Gastrocnemius medialis (tissue), 4 donors: ENCODE measurements at places on chromosomes 4 and X.
A peak's percentile ranks its signal among the peaks of the same experiment; 100 is the strongest.

- peaks cover 81% of the 10 kb centered on the region for H3K27me3 ChIP-seq
- H3K27ac ChIP-seq: no peak overlapping the region
- H3K4me3 ChIP-seq: peak overlapping the region; percentile 31
- H3K36me3 ChIP-seq: no peaks in the 10 kb centered on the region
These were observed 4.0 kb downstream of the HAND2 start for GRCh38 chr4:173526027-173526482.

- no peaks in the 10 kb centered on the region for H3K27me3 ChIP-seq
- H3K36me3 ChIP-seq: no peaks in the 10 kb centered on the region
- H3K27ac ChIP-seq: no peak overlapping the region
- H3K4me3 ChIP-seq: no peak overlapping the region
- peak; percentile 23 for DNase-seq
- H3K4me1 ChIP-seq: no peaks in the 10 kb centered on the region
These were observed 72.1 kb upstream of the IGFBP7 start for GRCh38 chr4:57182132-57182874.

DNA sequence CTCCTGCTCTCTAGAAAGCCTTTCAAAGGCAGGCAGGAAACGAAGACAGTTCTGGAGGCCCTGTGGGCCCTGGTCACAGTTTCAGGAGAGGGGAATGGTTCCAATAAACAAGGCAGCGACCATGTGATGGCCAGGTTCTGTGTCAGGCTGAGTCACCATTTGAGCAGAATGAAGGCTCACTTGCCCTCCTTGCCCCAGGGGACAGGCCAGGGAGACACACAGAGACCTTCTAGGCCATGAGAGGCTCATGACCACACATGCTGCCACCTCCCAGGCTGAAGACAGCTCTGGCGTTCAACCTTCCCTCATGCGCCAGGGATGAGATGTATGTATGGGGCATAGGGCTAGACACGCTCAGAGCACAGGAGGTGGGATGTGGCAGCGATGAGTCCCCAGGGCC, 22.9 kb upstream of the TRIM2 start:
- H3K36me3 ChIP-seq: no peaks in the 10 kb centered on the region
- no peaks in the 10 kb centered on the region for H3K4me1 ChIP-seq

GRCh38 chrX:44954562-44954961, 81.6 kb downstream of the KDM6A start:
- H3K27ac ChIP-seq: no peak overlapping the region
- H3K4me3 ChIP-seq: no peak overlapping the region
- DNase-seq: no peak
- no peaks in the 10 kb centered on the region for H3K27me3 ChIP-seq
- no peaks in the 10 kb centered on the region for H3K36me3 ChIP-seq
- H3K4me1 ChIP-seq: peaks cover 54% of the 10 kb centered on the region

DNA sequence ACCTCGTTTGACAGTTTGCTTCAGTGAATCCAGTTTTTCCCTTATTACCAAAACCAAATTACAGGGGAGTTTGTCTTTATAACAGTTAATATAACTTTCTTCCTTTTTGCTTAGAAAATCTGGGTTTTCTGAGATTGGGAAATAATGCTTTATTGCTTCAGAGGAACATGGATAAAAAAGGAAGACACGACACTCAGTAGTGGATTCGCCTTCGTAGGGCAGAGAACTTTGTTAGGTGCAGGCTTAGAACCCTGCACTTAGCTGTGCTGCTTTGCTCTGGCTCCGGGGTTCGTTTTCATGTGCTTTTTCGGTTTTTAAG, 188.2 kb downstream of the SOWAHB start:
- no peak overlapping the region for H3K4me3 ChIP-seq
- H3K27me3 ChIP-seq: peaks cover 4% of the 10 kb centered on the region
- H3K36me3 ChIP-seq: no peaks in the 10 kb centered on the region
- DNase-seq: no peak

DNA sequence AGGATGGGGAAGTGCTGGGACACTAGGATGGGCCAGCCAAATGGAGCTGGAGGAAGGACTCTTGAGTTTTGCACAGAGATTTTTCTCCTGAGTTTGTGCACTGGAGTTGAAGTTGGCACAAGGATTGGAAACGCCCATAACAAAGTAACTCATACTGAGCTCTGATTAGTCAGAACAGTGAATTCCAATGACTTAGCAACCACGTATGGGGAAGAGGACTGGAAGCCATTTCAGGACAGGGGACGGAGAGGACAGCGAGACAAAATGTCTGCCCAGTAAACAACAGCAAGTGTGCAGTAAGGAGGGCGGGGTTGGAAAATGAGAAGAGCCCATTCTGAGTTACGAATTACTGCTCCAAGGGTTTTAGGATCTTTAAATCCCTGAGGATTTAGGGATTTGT, 5.9 kb downstream of the RIPPLY1 start:
- H3K36me3 ChIP-seq: no peaks in the 10 kb centered on the region
- no peak overlapping the region for H3K4me3 ChIP-seq
- no peaks in the 10 kb centered on the region for H3K27me3 ChIP-seq
- no peak for DNase-seq
- no peaks in the 10 kb centered on the region for H3K4me1 ChIP-seq

- DNase-seq: no peak
- H3K27ac ChIP-seq: no peak overlapping the region
- H3K4me1 ChIP-seq: no peaks in the 10 kb centered on the region
- H3K27me3 ChIP-seq: no peaks in the 10 kb centered on the region
- no peak overlapping the region for H3K4me3 ChIP-seq
These were observed 160.1 kb downstream of the COX18 start for GRCh38 chr4:72909461-72909860.

DNA sequence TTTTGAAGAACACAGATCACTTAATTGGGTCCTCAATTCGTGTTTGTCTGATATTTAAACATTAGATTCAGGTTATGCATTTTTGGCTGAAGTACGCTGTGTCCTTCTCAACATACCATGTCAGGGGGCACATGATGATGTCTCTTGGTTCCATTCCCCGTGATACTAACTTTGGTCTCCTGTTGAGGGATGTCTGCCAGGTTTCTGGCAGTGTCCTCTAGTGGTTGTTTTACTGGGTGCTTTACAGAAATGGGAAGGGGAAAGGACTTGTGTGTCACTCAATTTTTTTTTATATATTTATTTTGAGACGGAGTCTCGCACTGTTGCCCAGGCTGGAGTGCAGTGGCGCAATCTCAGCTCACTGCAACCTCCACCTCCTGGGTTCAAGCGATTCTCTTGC, 58.2 kb downstream of the WWC2 start:
- no peak overlapping the region for H3K4me3 ChIP-seq
- H3K36me3 ChIP-seq: no peaks in the 10 kb centered on the region
- no peak overlapping the region for H3K27ac ChIP-seq

DNA sequence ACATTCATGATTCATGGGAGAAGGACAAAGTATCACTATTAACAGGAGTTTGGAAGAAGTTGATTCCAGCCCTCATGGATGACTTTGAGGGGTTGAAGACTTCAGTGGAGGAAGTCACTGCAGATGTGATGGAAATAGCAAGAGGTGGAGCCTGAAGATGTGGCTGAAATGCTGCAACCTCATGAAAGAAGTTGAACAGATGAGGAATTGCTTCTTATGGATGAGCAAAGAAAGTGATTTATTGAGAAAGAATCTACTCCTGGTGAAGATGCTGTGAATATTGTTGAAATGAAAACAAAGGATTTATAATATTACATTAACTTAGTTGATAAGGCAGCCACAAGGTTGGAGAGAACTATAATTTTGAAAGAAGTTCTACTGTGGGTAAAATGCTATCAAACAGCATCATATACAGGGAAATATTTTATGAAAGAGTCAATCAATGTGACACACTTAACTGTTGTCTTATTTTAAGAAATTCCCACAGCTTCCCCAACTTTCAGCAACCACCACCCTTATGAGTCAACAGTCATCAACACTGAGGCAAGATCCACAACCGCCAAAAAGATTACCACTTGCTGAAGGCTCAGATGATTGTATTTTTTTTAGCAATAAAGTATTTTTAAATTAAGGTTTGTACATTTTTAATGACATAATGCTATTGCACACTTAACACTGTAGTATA, 302.6 kb downstream of the CBLL2 start:
- no peaks in the 10 kb centered on the region for H3K27me3 ChIP-seq
- no peak overlapping the region for H3K27ac ChIP-seq
- DNase-seq: no peak

GRCh38 chr4:156606554-156607477, 364.8 kb downstream of the PDGFC start:
- no peaks in the 10 kb centered on the region for H3K36me3 ChIP-seq
- H3K27ac ChIP-seq: no peak overlapping the region
- H3K27me3 ChIP-seq: no peaks in the 10 kb centered on the region
- no peak for DNase-seq

- H3K4me3 ChIP-seq: no peak overlapping the region
- H3K36me3 ChIP-seq: no peaks in the 10 kb centered on the region
- H3K27ac ChIP-seq: no peak overlapping the region
- H3K27me3 ChIP-seq: no peaks in the 10 kb centered on the region
- H3K4me1 ChIP-seq: no peaks in the 10 kb centered on the region
- no peak for DNase-seq
These were observed 99.6 kb upstream of the MSX1 start for GRCh38 chr4:4759883-4760282.

- DNase-seq: no peak
- no peaks in the 10 kb centered on the region for H3K36me3 ChIP-seq
- H3K27ac ChIP-seq: no peak overlapping the region
These were observed 108.0 kb upstream of the TBL1X start for GRCh38 chrX:9356846-9357245.

DNA sequence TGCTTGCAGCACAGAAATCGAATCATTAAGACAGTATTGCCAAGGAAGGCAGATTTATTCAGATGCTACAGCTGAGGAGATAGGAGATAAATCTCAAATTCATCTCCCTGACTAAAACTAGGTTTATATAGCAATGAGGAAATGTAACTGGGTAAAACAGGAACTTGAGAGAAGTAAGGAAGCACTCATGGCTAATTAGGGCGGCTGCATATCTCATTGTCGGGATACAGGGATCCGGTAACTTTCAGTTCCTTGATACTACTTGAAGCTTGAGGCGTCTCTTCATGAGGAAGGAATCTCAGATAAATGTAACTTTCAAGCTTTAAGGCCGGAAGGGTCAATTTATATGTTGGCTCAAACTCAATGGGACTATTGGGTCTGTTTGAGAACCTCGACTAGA, 129.2 kb upstream of the WDR1 start:
- H3K36me3 ChIP-seq: no peaks in the 10 kb centered on the region
- no peak overlapping the region for H3K27ac ChIP-seq
- no peak overlapping the region for H3K4me3 ChIP-seq
- no peak for DNase-seq

DNA sequence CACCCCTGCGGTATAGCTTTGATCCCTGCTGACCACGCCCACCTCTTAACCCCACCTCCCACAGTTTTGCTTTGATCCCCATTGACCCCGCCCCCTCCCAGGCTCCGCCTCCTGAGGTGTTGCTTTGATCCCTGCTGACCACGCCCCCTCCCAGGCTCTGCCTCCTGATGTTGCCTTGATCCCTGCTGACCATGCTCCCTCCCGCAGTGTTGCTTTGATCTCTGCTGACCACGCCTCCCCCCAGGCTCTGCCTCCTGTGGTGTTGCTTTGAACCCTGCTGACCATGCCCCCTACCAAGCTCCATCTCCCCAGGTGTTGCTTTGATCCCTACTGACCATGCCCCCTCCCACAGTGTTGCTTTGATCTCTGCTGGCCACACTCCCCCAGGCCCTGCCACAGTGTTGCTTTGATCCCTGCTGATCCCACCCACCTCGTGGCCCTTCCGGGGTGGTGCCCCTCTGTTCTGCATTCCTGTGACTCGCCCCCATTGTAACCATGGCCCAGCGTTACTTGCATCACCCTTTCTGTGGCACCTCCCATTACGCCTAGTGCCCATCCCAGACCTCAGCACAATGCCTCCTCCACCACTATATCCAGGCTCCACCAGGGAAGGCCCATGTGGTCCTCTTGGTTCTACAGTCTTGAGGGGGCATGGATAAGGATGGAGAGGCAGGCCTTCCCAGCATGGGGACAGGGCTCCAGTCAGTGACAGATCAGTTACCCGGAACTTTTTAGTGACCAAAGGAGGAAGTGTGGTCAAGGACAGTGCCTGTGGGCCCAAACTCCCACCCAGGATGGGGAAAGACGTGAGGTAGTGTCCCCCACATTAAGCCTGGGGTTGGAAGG, 70.8 kb downstream of the ADRA2C start:
- no peak overlapping the region for H3K27ac ChIP-seq
- H3K36me3 ChIP-seq: no peaks in the 10 kb centered on the region
- no peak for DNase-seq
- no peak overlapping the region for H3K4me3 ChIP-seq

DNA sequence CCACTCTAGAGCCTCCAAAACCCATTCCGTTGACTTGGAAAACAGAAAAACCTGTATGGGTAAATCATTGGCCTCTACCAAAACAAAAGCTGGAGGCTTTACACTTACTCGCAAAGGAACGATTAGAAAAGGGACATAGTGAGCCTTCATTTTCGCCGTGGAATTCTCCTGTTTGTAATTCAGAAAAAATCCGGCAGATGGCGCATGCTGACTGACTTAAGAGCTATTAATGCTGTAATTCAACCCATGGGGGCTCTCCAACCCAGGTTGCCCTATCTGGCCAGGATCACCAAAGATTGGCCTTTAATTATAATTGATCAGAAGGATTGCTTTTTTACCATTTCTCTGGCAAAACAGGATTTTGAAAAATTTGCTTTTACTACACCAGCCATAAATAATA, 60.8 kb downstream of the ZNF732 start:
- no peaks in the 10 kb centered on the region for H3K27me3 ChIP-seq
- no peaks in the 10 kb centered on the region for H3K4me1 ChIP-seq
- H3K27ac ChIP-seq: no peak overlapping the region
- no peak for DNase-seq
- H3K36me3 ChIP-seq: no peaks in the 10 kb centered on the region
- H3K4me3 ChIP-seq: no peak overlapping the region

GRCh38 chr4:177483271-177483670, 41.0 kb upstream of the AGA start:
- no peaks in the 10 kb centered on the region for H3K27me3 ChIP-seq
- no peaks in the 10 kb centered on the region for H3K36me3 ChIP-seq
- H3K4me3 ChIP-seq: no peak overlapping the region
- H3K4me1 ChIP-seq: no peaks in the 10 kb centered on the region

DNA sequence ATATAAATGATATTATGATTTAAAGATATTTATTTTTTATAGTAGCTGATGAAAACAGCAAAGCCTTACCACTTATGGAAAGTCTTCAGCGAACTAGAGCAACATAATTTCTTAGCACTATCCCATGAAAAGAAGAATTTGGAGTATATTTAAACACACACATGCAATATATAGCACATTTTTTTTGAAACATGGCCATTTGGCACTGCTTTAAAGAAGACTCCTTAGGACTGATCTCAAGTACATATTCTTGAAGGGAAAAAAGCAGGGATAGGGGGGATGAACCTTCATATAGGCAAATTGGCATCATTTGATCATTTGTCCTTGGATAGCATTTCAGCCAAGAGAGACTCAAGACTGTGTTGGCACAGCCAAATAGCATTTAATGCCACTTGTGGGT, 193.3 kb downstream of the ANKRD50 start:
- no peak overlapping the region for H3K27ac ChIP-seq
- H3K36me3 ChIP-seq: no peaks in the 10 kb centered on the region
- H3K4me3 ChIP-seq: no peak overlapping the region
- no peak for DNase-seq
- H3K27me3 ChIP-seq: no peaks in the 10 kb centered on the region

GRCh38 chrX:40912576-40912975, 172.7 kb upstream of the USP9X start:
- no peak overlapping the region for H3K27ac ChIP-seq
- DNase-seq: no peak
- no peaks in the 10 kb centered on the region for H3K36me3 ChIP-seq
- H3K27me3 ChIP-seq: peaks cover 4% of the 10 kb centered on the region
- H3K4me3 ChIP-seq: no peak overlapping the region
